ENCODE measurements at places on chromosomes 2 and 18.

GRCh38 chr2:145563741-145564615 lies 1044.1 kb upstream of the ZEB2 start:
- DNase-seq: no peak

- DNase-seq: no peak
Measured at GRCh38 chr2:113977060-113977659, 87.3 kb downstream of the ACTR3 start.

DNA sequence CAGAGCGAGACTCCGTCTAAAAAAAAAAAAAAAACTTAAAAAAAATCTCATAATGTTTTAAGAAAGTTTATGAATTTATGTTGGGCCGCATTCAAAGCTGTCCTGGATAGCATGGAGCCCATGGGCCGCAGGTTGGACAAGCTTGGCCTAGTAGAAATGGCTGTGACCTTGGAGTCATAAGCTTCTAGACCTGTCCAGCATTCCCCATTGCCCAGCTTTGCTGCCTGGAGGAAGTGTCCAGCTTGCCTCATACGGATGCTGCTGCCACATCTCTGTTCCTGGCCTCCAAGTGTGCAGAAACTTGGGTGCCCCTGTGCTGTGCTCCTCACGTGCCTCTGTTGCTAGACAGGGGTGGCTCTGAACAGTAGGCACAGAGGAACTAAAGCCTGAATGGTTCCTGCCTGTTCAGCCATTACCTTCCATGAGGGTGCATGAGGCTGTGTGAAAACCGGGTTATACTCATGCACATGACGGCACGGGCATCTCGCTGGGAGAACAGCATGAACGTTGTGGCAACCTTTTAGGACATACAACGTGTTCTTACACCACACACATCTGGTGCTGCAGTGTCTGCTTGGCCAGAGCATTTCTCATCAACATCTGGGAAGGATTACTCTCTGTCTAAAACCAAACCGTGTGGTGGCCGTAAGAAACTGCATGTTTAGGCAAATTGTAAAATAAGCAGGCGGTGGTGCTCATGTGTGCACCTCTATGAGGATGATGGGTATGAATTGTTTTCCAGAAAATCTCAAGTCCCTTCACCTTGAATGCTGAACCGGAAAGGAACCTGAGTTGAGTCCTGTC lies 38.2 kb downstream of the FHOD3 start:
- no peak for DNase-seq

- no peak for DNase-seq
Measured at GRCh38 chr2:20962939-20963557, 80.8 kb downstream of the APOB start.

GRCh38 chr2:149483004-149483605 lies 104.5 kb downstream of the MMADHC start:
- peak; percentile 87 for DNase-seq

DNA sequence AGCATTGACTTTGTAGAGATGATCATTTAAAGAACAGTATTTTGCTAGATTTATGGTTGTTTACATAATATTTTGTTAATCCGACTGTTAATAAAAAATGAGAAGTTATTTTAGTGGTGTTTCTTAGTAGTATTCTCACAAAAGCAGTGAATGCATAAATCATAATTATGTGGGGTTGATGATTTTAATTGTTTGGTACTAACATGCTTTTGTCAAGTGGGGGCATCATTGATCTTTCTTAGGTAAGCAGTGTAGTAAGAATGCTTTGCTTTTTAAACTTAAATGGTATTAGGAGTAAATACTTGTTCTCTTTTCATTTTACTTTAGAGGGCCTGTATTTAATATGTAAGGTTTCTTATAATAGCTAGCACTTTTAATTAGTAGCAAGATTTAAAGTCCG lies 109.2 kb upstream of the OTX1 start:
- DNase-seq: no peak

DNA sequence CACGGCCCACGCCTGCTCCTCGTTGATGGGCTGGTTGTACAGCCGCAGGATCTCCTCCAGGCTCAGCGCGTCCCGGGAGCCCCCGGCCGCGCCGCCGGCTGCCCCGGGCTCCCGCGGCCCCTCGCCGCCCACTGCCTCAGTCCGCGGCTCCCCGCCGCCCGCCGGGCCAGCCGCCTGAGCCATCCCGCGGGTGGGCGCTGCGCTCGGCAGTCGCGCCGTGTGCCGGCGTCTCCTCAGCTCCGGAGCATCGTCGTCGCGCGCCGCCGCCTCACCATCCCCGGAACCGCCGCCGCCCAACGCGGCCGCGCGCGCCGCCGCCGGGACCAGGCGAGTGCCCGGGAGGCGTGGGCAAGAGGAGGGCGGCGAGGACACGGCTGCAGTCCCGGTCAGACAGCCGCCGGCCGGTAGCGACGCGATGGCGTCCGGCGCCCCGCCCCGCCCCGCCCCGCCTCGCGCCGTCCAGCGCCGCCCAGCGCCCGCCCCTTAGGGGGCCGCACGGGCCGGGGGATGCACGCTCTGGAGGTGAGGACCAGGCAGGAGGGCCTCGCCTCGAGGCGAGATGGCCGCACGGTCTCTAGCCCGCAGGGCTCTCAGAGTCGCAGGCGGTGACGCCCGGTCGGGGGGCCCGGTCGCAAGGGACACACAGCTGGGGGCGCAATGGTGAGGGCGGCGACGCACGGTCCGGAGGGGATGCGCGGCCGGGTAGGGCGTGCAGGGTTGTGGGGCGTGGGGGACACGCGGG lies at the start of gene SPIRE1:
SPIRE1 (minus strand) TSS at position 424 of the 742 bp plus-strand sequence; CDS start at position 183, 241 bp downstream.
- DNase-seq: no peak

DNA sequence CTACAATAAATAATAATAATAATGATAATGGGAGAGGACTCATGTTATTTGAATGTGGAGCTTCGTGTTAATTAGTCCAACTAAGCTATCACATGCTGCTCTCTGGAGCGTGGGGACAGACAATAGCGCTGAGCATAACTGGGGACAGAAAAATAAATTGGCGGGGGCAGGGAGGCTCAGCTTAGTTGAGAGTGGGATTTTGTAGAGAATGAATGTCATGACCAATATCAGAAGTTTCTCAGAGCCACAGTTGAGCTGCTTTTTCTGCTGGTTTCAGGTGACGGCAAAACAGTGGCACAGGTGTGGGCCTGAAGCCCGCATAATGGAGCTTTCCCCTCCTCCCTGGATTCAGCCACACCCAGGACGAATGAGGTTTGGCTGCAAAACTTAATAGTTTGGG lies 111.1 kb upstream of the CAB39 start:
- DNase-seq: no peak

DNA sequence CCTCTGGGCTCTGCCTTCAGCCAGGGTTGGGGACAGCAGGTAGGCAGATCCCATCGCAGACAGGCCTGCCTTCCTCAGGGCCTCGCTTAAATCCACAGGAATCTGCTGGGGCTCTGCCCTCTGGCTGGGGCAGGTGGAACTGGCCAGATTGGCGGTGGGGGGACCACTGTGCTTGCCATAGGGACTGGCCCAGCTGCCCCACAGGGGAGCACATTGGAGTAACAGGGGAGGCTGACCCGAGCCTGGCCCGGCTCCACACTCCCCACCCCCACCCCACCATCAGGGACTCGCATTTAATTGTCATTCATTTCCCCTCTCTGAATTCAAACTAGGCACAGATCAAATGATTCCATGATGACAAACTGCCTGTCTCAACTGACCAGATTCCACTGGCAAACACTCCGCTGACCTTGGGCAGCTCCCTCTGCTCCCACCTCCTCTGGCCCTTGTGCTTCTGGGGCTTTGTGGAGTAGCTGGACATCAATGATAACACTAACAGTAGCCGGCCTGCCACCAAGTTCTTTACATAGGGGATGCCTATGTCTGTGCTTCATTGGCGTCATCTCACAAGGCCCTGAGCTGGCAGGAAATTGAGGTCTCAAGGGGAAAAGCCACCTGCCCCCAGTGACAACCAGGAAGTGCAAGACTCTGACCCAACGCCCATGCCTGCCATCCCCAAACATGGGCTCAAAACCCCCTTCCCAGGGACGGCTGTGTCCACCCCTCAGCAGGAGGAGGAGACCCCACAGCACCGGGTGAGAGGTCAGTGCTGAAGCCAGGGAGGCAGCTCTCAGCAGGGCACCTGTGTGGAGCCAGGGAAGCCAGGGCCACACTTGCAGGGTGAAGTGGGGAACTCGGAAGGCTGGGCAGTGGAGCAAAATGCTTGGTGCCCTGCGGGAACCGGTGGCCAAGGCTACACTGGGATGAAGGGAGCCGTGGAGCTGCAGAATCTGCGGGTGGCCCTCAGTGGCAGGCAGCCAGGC lies 2.1 kb upstream of the B3GNT7 start:
- DNase-seq: no peak

DNA sequence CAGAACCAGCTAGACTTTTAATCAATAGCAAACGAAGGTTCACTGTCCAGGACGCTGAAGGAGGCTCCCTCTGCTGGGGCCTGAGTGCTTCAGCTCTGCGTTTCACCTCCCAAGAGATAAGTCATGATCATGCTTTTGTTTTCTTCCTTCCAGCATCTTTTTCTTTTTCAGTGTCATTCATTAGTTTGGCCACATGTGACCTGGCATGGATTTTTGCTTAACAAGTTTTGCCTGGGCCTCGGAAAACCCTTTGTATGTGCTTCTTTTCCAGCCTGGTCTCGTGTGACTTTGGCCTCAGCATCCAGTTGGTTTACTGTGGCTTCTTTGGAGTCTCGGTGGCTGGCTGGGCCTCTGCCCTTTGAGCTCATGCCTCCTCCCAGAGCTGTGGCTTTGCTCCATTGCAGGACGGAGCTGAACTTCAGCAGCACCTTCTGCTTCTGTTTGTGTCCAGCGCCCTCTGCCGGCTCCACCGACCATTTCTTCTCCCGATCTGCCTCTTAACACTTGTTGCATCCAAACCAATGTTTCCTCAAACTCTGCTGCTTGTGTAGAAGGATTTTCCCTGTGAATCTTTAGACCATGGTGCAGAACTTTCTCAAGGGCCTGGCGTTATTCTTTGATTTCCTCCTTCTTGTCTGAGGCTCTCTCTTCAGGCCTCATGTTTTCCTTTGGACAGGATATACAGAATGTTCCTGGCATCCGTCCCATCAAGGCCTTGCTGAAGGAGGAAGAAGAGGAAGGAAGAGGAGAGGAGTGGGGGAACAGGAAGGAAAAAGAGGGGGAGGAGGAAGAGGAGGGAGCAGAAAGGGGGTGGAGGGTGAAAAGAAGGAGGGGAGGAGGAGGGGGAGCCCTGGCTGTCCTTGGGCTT lies 23.6 kb upstream of the HES6 start:
- DNase-seq: peak; percentile 60

DNA sequence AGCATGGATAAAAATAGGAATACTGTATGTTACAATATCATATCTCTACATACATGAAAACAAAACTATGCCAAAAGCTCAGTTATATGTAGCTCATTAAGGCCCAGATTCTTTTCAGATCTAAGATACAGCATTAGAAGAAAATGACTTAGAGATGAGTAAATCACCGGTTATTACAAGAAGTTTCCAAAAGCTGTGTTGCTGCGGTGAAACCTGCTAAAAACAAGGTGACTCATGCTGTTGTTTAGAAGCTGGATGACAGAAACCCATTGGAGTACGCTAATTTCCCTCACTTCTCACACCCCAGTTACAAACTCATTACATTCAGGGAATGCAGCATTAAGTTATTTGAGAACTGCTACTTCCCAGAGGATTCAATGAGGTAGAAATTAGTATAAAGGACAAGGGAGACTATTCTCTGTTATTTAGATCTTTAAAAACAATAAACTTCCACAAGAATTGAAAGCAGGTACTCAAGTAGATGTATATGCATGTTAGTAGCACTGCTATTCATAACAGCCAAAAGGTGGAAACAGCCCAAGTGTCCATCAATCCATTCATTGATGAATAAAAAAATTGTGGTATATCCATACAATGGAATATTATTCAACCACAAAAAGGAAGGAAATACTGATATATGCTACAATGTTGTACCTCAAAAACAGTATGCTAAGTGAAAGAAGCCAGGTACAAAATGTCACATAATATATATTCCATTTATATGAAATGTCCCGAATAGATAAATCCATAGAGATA lies 32.6 kb downstream of the RBKS start:
- no peak for DNase-seq

GRCh38 chr2:236601316-236602202 lies 31.9 kb downstream of the ACKR3 start:
- no peak for DNase-seq

DNA sequence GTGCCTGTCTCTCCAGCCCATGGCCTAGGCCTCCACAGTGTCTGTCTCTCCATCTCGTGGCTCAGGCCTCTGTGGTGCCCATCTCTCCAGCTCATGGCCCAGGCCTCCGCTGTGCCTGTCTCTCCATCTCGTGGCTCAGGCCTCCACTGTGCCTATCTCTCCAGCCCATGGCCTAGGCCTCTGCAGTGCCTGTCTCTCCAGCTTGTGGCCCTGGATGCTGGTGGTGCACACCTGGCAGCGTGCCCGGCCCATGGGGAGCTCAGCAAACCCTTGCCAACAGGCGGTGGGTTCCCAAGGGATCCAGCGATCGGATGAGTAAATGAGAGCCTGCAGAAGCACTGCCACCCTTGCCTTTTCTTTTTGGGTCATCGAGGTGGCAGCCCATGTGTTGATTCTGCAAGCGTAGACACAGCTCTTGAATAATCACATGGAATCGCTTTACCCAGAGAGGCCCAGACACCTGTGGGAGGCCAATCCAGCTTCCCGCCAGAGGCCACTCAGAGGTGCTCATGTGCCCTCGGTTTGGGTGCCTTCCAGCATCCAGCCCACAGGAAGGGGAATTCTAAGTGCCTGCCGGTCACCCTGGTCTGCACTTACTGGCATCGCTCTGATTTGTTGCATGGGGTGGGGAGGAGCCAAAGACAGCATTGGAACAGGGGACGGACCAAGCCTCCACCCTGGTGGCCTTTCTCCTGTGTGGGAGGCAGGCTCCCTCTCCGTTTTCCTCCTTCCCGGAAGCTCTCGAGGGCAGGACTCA lies 101.8 kb upstream of the HDAC4 start:
- no peak for DNase-seq

DNA sequence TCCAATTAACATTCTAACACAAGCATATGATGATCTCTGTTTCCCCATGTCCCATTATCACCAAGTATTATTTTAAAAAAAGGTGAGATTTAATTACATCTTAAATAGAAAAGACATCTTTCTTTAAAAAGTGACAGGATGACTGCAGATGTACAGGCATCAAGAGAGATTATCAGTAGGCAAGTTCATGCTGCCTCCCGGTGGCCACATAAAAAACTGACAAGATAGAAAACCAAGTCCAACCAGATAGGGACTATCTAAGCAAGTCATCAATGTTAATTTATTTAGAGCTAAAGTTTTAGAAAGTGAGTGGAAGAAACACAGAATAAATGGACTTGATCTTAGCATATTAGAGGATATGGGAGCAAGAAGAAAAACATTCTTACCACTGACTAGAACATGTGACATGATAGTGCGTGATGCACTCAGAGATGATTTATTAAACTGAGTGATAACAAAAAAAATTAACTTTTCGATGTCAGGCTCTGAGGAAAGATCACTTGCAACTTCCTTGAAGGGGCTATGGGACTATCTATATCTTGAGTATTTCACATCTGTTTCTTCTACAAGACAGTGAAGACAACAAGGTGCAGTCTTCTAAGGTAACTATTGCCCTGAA lies 5.4 kb upstream of the TDRD15 start:
- no peak for DNase-seq

- DNase-seq: no peak
Measured at GRCh38 chr2:135510577-135510976, 20.4 kb downstream of the ZRANB3 start.

GRCh38 chr2:196148736-196149135 lies 22.6 kb downstream of the STK17B start:
- no peak for DNase-seq

All from retinal pigment epithelial cell (primary cell).